ENCODE measurements at places on chromosomes 6 and 20.

GRCh38 chr6:13355043-13355945 is 27.0 kb upstream of the TBC1D7 start:
- no peak for DNase-seq

GRCh38 chr6:153130515-153131036 is 506 bp downstream of the RGS17 start:
- DNase-seq: no peak

- no peak for DNase-seq
Observed at GRCh38 chr6:83055366-83055964, 10.2 kb downstream of the UBE3D start.

- DNase-seq: no peak
Observed at GRCh38 chr20:36847710-36848040, 28.3 kb upstream of the TLDC2 start.

DNA sequence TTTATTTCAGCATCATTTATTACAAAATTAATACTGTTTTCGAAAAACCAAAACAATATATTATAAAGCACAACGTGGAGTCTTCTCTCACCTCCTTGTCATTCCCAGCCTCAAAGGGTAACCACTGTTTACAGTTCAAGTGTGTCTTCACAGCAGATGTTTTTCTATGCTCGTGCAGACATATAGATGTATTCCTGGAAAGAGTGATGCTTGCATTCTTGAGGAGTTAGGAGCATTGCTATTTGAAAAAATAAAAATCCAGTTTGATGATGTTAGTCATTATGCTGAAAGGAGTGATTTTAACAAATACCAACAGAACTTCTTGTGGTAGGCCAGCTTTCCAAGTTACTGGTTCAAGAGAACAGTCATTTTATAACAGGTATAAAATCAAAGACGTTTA is 234.9 kb downstream of the BCKDHB start:
- DNase-seq: no peak

DNA sequence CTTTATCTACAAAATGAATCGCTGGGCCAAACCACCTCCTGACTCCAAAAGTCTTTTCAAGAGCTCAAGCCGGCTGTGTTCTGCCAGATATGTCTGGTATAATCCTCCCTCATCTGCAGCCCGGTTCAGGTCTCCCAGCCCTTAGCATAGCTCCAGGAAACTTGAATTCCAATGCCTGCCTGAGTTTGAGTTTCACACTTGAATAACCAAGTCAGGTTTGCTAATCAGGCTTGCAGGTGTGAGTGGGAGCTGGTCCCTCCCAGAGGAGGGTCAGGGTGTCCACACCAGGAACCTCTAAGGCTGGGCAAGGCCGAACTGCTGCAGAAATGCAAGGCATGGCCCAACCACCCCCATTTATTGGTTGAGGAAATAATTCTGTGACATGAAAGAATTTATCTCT is 96.6 kb downstream of the TMEM242 start:
- no peak for DNase-seq

GRCh38 chr6:16471222-16471909 is 233.0 kb downstream of the GMPR start:
- peak; percentile 66 for DNase-seq

DNA sequence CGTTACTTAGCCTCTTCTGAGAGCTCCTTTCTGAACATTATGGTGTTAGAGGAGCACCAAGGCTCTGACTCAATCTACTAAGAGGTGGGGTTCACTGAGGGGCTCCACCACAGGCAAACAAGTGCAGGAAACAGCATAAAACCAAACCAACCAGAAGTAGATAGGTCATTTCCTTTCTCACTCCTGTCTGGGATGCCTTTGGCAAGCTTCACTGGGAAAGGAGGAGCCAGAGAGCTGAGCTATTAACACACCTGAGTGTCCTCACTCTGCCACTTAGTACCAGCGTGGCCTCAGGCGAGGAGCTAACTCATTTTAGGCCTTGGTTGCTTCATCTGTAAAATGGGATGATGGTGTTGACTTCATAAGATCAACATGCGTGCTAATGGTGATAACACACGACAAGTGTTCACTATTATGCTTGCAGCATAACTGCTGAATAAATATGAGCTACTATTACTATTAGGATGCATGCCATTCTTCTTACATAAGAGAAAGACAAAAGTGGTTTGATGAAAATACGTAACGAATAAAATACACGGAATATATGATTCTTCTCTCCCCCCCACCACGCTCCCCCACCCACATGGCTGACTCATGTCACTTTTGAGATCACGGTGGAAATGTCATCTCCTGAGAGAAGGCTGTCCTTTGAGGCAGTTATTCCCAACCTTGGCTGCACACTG is 185.4 kb downstream of the BCAS1 start:
- DNase-seq: no peak

GRCh38 chr6:44664716-44665115 is 277.2 kb downstream of the CDC5L start:
- peak; percentile 55 for DNase-seq
